ENCODE measurements at places on chromosomes 7 and 10.

GRCh38 chr10:28241741-28242399, 61.0 kb downstream of the MPP7 start:
- DNase-seq: peak; percentile 2

DNA sequence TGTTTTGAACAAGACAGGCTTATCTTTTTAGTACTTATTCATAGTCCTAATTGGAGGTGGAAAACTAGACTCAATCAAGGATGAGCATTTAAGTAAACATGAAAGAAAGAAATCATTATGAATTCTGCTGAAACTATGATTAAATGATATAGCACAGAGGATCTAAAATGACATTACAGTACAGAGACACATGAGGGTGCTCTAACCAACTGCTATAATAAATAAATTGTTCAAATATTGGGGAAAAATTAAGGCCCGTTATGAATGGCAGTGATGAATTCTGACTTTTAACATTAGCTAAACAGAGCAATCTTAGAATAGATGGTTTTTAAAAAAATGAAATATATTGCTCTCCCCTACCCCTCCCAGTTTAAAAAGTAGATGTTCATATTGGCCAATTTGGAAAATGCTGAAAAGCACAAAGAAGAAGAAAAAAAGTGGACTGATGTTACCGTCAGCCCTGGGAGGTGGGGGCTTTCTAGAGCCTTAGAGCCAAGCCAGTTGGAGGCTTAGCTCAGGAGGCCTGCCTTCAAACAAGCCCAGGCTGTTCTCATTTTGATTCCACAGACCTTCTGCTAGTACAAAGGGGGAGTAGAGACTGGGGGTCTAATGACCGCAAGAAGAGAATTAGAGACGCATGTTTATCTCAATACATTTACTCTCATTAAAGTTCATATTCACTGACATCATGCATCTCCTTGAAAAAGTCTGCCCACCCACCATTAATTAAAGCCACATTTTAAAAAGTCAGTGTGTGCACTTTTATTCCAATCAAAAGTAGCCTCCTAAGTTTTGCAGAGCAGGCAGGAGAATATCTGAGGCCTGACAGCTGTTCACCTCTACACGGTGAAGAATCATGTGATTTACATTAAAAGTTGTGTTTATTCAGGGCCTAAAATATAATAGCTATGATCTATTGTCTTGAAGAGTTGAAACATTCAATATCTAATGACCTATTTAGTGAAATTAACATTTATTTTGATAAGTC, 10.0 kb downstream of the WNT2 start:
- no peak for DNase-seq

- DNase-seq: no peak
Measured at GRCh38 chr10:75538144-75538543, 106.7 kb downstream of the LRMDA start.

GRCh38 chr10:63703113-63703670, 182.0 kb downstream of the REEP3 start:
- DNase-seq: peak; percentile 37

- DNase-seq: no peak
Measured at GRCh38 chr7:42085531-42085930, 151.5 kb downstream of the GLI3 start.

DNA sequence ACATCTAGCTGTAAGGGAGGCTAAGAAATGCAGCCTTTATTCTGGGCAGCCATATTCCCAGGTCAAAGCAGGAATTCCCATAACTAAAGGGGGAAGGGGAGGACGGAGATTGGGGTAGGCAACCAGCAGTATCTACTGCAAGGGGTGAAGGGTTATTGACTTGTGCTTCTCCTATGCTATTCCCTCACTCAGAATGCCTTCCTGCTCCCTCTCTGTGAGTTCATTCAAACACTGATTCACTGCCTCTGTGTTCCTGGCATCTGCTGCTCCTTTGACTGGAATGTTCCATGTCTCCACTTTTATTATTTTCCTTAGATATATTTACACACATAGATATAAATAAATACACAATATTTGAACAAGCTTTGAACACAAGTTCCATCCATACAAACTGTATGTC, 11.1 kb downstream of the HTR7 start:
- no peak for DNase-seq

DNA sequence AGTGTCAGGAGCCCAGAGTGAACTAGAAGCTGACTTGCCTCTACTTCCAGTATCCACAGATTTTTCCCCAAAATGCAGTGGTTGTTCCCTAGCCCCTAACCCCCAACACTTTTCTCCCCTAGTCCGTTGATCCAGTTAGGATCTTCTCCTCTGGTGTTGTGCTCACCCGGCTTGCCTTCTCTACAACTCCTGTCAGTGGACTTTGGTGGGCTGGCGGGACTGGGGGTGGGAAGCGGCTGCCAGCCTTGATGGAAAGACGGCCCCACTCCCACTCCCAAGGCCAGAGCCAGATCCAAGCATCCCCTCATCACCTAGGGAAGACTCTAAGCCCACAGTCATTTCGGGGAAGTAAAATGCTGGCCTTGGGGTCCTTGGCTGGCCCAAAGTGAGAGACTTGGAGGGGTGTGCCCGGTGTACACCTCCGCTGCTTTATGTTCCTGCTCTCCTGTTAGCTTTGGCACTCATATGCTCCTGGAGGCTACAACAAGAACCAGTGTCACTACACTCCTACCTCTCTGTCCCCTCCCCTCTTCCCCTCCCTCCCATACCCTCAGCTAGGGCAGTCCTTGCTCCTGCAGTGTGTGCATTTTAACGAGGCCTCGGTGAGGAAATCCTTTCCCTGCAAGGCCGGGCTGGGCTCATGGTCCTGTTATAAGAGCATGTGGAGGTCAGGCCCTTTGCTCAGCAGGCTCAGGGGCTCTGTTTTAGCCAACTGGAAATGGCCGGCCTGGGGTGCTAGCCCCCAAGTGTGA, 930 bp upstream of the HOXA10 start:
- DNase-seq: no peak

GRCh38 chr10:131933696-131934086, 32.9 kb downstream of the PPP2R2D start:
- no peak for DNase-seq
